ENCODE measurements at places on chromosomes 7 and 10. TPM values are rescaled to one million over a fixed set of nuclear protein-coding genes. Genes with fewer than 3 reads are reported as not detected.

The KIF11 gene
- total RNA-seq = 74.3 TPM

The IGF2BP3 gene
- total RNA-seq = 74.1 TPM

The CTAGE15 gene
- total RNA-seq = 0.36 TPM

The AKR1C8 gene
- not detected for total RNA-seq

The MACC1 gene
- total RNA-seq = not detected

The FGL2 gene
- not detected for total RNA-seq

The BLNK gene
- not detected for total RNA-seq

The CARD11 gene
- total RNA-seq = 16.9 TPM

DNA sequence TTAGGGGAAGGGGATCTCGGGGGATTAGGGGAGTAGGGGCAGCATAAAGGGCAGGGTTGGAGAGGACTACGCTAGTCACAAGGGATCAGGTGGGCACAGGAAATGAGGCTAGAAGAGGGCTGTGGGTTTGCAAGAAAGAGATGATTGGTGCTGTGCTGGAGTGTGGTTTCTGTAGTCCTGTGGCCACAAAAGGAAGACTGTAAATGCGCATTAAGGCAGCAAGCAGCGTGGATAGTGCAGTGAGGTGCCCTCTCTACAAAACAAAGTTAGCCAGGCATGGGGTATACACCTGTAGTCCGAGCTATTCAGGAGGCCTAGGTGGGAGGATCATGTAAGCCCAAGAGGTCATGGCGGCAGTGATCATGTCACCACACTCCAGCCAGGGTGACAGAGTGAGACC lies 212.1 kb downstream of the MLLT10 start:
- no peak for DNase-seq

GRCh38 chr7:27890205-27890849 lies 150.4 kb downstream of the TAX1BP1 start:
- DNase-seq = no peak

DNA sequence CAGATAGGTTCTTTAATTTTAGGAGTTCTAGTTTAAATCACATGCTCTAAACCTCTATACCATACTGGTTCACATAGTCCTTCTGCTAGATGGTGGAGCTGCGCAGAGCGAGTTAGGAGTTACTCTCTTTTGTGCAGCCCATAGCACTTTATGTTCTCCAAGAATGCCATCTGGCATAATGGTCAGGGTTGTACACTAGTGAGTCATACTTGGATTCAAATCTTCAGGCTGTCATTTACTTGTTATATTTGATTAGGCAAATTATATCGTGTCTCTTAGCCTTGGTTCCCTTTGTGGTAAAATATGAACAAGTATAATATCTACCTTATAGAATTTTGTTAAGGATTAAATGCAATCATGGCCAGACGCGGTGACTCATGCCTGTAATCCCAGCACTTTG lies 1078.3 kb downstream of the NRG3 start:
- no peak for DNase-seq

DNA sequence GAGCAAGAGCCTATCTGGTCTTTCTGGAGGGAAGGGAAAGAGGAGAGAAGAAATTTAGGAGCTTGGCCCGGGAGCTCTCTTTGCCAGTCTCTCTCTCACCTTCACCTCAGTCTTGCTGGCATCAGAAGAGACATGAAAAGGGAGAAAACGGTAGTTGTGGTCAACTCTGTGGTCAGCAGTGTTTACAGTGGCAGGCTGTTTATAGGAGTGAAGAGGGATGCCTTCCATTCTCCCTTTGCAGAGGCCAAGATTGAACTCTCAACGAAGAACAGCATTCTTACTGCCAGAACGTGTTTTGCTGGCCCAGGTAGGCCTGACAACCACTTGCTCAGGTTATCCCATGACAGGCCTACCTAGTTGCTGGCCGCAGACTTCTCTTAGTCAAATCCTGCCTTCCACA lies 133.3 kb downstream of the CCDC3 start:
- peak; percentile 10 for DNase-seq

DNA sequence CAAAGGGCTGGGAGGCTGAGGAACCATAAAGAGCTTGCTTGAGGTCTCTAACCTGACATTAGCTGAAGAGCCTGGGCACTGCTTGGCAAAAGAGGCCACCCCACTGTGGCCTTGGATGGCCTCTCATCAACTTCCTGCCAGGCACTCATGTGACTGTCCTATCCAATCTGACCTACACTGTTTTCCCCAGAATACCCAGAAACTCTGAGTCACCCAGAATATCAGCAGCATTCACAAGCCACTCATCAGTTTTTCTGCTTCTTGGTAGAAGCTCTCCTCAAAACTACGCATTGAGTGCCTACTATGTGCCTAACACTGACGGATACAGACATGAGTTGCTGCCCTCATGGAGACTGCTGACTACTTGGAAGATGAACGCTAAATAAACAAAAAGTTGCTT lies 4.1 kb upstream of the NT5C2 start:
- peak; percentile 93 for DNase-seq

GRCh38 chr10:25786161-25786560 lies 147.9 kb upstream of the MYO3A start:
- DNase-seq = no peak

DNA sequence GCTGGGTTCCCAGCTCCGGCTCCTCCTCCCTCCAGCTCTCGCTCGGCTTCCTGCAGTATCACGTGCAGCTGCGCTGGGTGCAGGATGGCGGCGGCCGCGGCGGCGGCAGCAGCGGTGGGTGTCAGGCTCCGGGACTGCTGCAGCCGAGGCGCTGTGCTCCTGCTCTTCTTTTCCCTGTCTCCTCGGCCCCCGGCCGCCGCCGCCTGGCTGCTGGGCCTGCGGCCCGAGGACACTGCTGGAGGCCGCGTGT lies at the start of gene CNNM1:
TSS of gene CNNM1 (plus strand) at position 53 of the 250 bp plus-strand sequence. CDS start at position 85, 32 bp downstream.
- DNase-seq = no peak

GRCh38 chr7:2494191-2495130 lies 18.3 kb upstream of the GRIFIN start:
- no peak for DNase-seq

GRCh38 chr7:104814671-104815400 lies 199.2 kb upstream of the KMT2E start:
- no peak for DNase-seq

GRCh38 chr7:111329367-111330234 lies 232.7 kb downstream of the IMMP2L start:
- DNase-seq = no peak

GRCh38 chr10:87771871-87772500 lies 46.0 kb downstream of the ATAD1 start:
- DNase-seq = peak; percentile 32

- no peak for DNase-seq
Observed at GRCh38 chr10:113382691-113383090, 170.2 kb upstream of the HABP2 start.

- DNase-seq = no peak
Observed at GRCh38 chr7:22016507-22016906, 70.8 kb upstream of the CDCA7L start.

- no peak for DNase-seq
Observed at GRCh38 chr10:62096256-62096933, 172.2 kb downstream of the RTKN2 start.
